ENCODE measurements at places on chromosomes 11 and 22.

- no peak for DNase-seq
Measured at GRCh38 chr11:97610000-97610399, 1220.2 kb downstream of the JRKL start.

- no peak for DNase-seq
Measured at GRCh38 chr11:96328395-96329010, 14.5 kb downstream of the MAML2 start.

DNA sequence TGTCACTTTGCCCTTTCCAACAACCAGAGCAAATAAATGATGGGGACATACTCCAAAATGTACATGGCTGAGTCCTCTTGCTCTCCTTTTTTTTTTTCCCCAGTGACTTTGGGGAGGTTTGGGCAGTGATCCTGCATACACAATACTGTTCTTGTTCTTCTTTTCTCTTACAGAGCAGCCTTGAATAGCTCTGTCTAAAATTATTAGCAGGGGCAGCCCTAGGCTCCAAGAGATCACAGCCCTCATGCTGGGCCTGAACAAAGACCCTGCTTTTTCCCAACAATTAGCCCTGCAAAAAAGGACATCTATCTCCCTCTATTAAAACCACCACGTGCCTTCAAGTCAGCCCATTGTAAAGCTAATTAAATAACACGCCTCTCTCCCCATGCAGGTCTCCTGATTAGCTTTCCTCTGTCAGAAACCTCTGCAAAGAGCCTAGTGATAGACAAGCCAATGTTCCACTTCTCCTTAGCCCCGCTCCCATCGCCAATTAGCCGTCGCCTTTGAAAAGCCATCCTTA lies 54.7 kb downstream of the ETS1 start:
- DNase-seq = no peak

- DNase-seq = peak; percentile 38
Measured at GRCh38 chr11:35615921-35616900, 2.0 kb upstream of the FJX1 start.

- no peak for DNase-seq
Measured at GRCh38 chr11:7435176-7435575, 50.1 kb upstream of the OLFML1 start.

- DNase-seq = no peak
Measured at GRCh38 chr11:76763573-76764346, 19.4 kb upstream of the TSKU start.

GRCh38 chr11:2539371-2540222 lies 94.8 kb downstream of the KCNQ1 start:
- DNase-seq = no peak

DNA sequence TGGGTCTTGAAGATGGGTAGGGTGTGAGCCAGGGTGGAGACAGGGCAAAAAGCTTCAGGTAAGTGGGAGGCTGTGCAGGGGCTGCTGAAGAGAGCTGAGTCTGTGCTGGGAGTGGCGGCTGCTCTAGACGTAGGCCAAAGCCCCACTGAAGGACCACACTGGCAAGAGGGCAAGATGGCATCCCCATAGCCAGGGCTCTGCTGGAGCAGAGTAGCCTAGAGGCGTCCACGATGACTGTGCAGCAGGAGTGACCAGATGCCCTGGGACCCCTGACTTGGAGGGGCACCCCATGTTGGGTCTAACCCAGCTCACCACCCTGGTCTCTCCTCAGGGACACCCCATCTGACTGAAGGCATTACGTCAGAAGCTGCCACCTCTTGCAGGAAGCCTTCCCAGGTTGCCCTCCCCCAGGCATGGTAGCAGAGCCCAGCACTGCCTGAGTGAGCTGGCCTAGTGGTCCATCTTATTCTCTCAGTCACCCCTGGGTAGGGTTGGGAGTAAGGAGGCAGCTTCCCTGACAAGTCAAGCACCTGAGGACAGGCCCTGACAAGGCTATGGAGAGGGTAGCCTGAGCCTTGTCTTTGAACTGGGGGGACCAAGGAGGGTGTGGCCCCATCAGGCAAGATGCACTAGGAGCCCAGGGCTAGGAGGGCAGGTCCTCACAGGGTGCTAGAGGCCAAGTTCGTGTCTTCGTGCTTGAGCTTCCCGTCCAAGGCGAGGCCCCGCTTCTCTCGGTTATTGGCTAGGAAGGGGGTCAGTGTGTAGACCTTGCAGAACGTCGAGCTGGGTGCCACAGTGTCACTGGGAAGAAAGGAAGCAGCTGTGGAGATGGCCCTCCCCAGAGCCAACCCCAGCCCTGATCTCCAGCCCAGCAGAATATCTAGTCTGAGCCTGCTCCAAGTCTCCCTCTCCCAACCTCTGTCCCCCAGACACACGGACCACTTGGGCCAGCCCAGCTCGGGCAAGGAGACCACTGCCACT lies 33.1 kb downstream of the TPBGL start:
- DNase-seq = no peak

Measured in HuH-7.5 (cell line).